ENCODE measurements at places on chromosomes 6 and 20.

DNA sequence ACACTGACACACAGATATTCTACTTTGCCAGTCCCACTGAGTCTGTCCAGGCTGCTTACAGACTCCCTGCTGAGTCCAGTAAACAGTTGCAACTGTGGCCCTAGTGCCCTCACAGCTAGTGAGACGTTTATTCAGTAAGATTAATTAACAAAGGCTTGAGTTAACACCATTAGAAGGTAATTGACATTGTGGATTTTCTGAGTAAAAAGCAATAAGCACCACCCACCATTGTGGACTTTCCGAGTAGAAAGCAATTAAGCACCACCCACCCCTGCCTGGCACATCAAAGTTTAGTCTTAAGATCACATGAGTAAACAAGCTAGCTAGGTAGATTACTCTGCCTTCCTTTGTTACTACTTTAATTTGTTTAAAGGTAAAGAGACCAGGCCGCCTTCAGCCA lies 408.6 kb upstream of the IMPG1 start:
- no peaks in the 10 kb centered on the region for H3K4me1 ChIP-seq
- H3K4me3 ChIP-seq: no peak overlapping the region
- no peaks in the 10 kb centered on the region for H3K27me3 ChIP-seq
- no peak for DNase-seq

- peaks cover 48% of the 10 kb centered on the region for H3K4me1 ChIP-seq
- H3K36me3 ChIP-seq: no peaks in the 10 kb centered on the region
- H3K27me3 ChIP-seq: no peaks in the 10 kb centered on the region
- DNase-seq: no peak
- H3K27ac ChIP-seq: peak overlapping the region; percentile 75
- H3K4me3 ChIP-seq: no peak overlapping the region
Observed at GRCh38 chr6:11392778-11393507, 144.6 kb upstream of the TMEM170B start.

DNA sequence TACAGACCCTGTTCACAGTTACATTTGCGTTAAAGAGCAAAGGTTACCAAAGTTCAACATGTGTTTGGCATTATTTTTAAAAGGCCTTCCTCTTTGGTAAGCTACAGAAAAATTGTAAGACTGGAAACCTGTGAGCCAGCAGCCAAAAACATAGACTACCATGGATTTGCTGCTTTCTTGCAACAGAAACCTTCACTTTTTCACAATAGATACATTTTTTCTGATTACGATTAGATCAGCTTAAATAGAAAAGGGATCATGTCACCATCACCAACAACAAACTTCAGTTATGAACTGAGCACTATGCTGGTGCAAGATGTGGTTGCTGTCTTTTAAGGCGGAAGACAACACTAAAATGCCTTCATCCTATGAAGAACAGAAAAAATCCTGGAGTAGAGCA lies 112.3 kb upstream of the MARCKS start:
- no peaks in the 10 kb centered on the region for H3K4me1 ChIP-seq
- no peaks in the 10 kb centered on the region for H3K27me3 ChIP-seq
- no peak overlapping the region for H3K27ac ChIP-seq

GRCh38 chr6:158353883-158354877 lies 41.9 kb downstream of the TULP4 start:
- DNase-seq: no peak
- no peak overlapping the region for H3K27ac ChIP-seq
- no peaks in the 10 kb centered on the region for H3K27me3 ChIP-seq
- no peak overlapping the region for H3K4me3 ChIP-seq
- no peaks in the 10 kb centered on the region for H3K4me1 ChIP-seq

DNA sequence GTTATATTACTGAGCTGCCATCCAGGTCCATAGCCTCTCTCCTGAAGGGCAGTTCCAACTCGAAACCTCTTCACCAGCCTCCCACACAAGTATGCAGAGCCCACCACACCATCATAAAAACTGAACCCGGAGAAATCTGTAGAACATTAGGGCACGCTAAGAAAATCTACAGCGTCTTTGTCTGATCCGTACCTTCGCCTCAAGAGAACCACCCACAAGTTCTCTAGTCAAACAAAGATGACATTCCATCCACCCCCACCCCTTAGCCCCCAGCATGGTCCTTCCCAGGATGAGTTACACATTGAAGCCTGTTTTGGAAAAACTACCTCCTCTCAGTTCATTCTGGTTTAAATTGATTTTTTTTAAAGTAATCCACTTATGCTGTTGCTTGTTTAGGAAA lies 219.7 kb downstream of the ZMYND8 start:
- no peak for DNase-seq
- H3K36me3 ChIP-seq: no peaks in the 10 kb centered on the region
- H3K27ac ChIP-seq: no peak overlapping the region
- no peaks in the 10 kb centered on the region for H3K4me1 ChIP-seq
- no peaks in the 10 kb centered on the region for H3K27me3 ChIP-seq
